Effector CD8-positive, alpha-beta T cell (primary cell): ENCODE measurements at places on chromosomes 3 and 15.

GRCh38 chr3:11509173-11510000 is 134.3 kb downstream of the VGLL4 start:
- no peak for DNase-seq

DNA sequence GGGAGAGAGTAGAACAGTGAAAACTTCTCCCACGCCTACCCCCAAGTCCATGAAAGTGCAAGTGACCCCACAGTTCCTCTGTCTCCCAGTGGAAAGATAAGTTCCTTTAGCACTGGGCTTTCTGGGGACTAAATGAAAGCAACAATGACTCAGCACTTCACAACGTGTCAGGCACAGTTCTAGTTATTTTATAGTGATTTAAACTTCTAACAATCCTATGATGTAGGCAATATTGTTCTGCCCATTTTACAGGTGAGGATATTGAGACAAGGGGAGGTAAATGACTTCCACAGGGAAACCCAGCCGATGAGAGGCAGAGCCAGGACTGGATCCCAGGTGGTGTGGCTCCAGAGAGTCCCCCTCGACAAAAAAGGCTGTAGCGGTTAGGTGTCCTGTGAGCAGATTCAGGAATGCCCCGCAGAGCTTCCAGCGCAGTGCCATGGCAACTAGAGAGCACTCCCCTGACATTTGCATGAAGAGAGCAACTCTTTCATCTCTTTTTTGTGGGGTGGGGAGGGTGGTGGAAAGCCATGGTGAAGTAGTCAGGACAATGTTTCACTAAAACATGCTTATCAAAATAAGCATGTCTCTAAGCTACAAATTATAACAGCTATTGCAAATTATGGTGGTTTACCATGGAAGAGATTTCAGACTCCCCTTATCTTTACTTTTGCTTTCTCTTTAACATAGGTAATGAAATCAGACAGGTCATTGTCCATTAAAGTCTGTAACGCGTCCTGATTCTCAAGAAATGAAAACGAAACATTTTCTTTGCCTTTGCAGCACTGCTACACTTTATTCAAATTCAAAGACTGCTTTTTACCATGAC is 62.1 kb downstream of the NR2F2 start:
- DNase-seq: no peak

- no peak for DNase-seq
Measured at GRCh38 chr3:160568989-160569388, 3.6 kb upstream of the KPNA4 start.

- no peak for DNase-seq
Measured at GRCh38 chr3:98012979-98013378, 22.1 kb downstream of the GABRR3 start.

GRCh38 chr15:62841891-62842559 is 200.5 kb upstream of the TPM1 start:
- DNase-seq: no peak

GRCh38 chr3:45003859-45004258 is 22.2 kb upstream of the CLEC3B start:
- DNase-seq: no peak

- no peak for DNase-seq
Measured at GRCh38 chr3:132284781-132285619, 32.2 kb upstream of the ACP3 start.

GRCh38 chr3:50961386-50961785 is 286.7 kb downstream of the DOCK3 start:
- no peak for DNase-seq

GRCh38 chr3:41018855-41019254 is 180.4 kb upstream of the CTNNB1 start:
- DNase-seq: no peak

DNA sequence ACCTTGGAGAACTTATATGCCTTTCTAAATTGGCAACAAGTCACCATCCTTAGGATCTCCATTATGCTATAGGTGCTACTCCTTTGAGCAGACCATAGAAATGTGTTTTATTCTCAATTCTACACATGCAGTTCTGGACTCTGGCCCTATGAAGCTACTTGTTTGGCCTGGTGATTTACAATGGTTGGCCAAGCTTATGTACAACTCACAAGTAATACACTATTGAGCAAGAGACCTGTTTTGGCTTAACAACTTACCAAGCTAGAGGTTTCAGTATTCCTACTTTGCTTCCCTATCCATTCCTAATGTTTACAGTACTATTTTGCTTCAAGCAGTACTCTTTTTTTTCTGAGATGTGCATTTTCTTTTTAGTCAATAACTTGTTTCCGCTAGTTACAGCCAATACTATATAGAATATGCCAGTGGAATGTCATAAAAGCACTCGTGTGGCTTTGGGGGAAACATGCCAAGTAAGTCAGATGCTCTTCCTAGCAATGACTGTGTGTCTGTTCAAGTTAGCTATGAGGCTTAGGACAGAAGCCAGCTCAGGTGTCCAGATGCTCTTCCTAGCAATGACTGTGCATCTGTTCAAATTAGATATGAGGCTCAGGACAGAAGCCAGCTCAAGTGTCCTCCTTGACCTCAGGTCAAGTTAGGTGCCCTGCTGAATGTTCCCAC is 174.9 kb upstream of the SEMA6D start:
- DNase-seq: no peak

- no peak for DNase-seq
Measured at GRCh38 chr15:51086409-51086808, 8.3 kb downstream of the TNFAIP8L3 start.

DNA sequence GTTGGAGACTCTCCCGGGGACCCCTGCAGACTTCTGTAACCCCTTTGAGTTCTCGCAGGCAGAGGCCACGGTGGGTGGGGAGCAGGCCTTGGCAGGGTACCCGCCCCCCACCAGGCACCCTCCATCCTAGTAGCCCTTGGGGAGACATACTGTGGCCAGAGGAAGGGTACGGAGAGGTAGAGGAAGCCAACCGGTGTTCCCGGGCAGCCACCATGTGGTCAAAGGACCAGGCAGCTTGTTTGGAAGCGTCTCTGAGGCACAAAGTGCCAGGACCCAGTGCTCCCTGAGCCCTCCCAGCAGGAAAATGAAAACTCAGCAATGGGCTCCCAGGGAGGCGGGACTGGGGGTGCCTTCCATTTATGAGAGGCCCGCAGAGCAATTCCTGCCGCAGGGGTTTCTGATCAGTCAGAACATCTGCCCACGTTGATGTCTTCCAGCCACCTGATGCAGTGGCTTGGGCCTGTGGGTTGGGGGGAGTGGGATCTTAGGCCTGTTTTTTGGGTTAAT is 53.0 kb upstream of the CGNL1 start:
- DNase-seq: no peak

GRCh38 chr15:36110659-36110993 is 468.8 kb upstream of the CDIN1 start:
- no peak for DNase-seq

GRCh38 chr3:3806856-3807255 is 7.6 kb downstream of the LRRN1 start:
- DNase-seq: no peak

DNA sequence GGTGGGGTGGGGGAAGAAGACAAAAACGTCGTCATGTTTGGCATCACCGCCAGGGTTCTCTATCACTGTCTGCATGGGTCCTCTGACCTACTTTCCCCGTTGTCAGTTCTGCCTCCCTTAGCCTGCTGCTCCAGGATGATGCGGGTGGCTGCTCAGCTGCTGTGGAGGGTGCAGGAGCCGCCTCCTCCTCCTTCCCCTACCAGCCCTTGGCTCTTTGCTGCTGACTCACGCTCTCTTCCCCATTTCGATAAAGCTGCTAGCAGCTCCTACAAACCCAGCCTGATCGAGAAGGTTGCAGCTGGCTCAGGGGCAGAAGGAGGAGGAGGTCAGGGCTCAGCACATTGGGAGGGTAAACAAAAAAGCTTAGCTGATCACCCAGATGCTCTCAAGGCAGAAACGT is 49.5 kb upstream of the SEC13 start:
- no peak for DNase-seq

DNA sequence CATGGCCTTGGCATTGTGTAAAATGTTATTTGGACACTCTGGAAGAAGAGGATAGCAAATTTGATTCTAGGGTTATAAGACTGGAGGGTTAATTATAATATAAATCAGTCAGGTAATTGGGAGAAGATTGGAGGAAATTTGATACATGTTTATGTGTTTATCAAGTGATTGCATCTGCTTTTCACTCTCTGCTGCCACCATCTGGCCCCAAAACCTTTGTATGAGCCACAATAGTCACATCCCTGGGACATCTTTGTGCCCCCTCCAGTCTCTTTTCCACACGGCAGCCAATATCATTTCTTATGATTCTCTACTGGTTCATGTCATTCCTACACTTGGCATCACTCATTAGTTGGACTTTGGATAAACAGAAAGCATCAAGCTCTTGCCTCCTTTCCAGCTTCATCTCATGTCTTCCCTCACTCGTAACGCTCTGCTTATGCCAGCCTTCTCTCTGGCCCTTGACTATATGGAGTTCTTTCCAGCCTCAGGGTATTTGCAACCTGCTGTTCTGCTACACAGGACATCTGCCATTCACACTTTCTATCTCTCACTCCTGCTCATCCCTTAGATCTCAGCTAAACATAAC is 602.3 kb upstream of the SUCLG2 start:
- DNase-seq: no peak

- no peak for DNase-seq
Measured at GRCh38 chr3:38613426-38613825, 36.1 kb downstream of the SCN5A start.

GRCh38 chr3:137970914-137971831 is 38.8 kb upstream of the CLDN18 start:
- DNase-seq: peak; percentile 3

GRCh38 chr15:74696398-74696729 is 540 bp upstream of the EDC3 start:
- no peak for DNase-seq

DNA sequence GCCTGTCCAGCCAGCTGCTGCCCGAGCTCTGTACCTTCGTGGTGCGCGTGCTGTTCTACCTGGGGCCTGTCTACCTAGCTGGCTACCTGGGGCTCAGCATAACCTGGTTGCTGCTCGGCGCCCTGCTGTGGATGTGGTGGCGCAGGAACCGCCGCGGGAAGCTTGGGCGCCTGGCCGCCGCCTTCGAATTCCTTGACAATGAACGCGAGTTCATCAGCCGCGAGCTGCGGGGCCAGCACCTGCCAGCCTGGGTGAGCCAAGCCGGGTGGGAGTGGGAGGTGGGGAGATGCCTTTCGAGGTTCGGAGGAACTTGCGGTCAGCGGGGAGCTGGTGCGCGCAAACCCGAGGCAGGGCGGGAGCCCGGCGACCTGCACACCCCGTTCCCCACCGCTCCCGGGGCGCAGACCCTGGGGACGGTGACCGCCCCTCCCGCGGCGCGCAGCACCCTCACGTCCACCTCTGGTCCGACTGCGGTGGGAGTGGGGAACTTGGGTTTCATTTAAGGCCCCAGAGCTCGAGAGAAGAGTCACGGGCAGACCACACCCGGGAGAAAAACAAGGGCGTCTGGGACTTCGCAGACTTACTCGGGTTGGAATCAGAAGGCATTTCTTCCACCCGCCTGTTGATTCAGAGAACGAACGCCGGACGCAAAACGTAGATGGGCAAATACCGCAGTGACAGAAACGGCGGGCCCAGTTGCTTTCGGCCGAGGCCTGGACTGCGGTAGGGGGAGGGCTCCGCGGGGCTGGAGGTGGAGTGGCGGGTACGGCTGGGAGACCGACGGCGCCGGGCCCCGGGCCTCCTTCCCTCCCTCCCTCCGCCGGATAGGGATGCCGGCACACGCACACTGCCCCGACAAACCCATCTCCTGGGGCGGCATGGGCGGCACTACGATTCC is 708 bp downstream of the ESYT3 start:
- no peak for DNase-seq

DNA sequence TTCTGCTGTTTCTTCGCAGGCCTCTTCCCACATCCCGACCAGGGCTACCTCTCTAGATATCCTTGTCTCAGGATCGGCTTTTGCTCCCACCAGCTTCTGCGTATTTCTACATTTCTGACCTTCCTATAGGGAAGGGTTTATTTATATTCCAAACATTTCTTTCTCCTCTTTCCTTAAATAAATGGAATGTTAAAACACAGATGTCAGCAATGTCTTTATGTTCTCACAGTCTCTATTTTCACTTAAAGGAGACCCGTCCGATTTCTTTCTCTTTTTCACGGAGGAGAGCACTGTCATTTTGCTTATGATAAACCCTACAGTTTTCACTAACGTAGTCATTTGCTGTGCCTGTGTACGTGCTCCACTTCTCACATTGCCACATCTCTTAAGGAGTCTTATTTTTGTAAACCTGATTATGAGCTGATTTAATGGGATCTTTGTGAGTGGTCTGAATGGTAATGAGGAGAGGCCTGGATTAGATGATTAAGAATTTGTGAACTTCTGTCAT is 630 bp downstream of the KIF15 start:
- DNase-seq: no peak

- no peak for DNase-seq
Measured at GRCh38 chr3:186193534-186194450, 84.9 kb upstream of the ETV5 start.

- DNase-seq: no peak
Measured at GRCh38 chr3:140695361-140696061, 17.6 kb downstream of the TRIM42 start.
